ENCODE measurements at places on chromosomes 11 and 22.
A peak's percentile ranks its signal among the peaks of the same experiment; 100 is the strongest.

DNA sequence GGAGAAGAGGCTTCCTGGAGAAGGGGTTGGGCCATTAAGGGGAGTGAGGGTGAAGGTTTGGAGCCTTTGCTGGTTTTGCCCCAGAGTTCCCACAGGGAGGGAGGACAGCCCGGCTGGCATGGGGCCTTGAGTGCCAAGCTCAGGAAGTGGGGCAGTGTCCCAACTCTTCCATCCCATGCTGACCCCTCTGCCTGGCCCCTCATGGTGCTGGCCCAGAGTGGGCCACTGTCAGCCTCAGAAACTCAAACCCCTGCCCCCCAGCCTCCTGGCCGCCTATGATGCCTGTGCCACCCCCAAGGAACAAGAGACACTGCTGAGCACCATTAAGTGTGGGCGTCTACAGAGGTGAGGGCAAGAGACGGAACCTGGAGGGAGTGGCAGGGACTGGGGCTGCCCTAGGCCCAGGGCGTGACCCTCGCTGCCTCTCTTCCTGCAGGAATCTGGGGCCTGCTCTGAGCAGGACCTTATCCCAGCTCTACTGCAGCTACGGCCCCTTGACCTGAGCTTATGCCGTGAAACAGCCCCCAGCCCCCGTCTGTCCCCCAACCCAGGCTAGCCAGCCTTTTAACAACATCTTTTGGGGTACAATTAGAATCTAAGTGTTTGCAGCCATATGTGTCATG lies 5.4 kb downstream of the MUS81 start:
- DNase-seq: no peak
- H3K27ac ChIP-seq: no peak overlapping the region

DNA sequence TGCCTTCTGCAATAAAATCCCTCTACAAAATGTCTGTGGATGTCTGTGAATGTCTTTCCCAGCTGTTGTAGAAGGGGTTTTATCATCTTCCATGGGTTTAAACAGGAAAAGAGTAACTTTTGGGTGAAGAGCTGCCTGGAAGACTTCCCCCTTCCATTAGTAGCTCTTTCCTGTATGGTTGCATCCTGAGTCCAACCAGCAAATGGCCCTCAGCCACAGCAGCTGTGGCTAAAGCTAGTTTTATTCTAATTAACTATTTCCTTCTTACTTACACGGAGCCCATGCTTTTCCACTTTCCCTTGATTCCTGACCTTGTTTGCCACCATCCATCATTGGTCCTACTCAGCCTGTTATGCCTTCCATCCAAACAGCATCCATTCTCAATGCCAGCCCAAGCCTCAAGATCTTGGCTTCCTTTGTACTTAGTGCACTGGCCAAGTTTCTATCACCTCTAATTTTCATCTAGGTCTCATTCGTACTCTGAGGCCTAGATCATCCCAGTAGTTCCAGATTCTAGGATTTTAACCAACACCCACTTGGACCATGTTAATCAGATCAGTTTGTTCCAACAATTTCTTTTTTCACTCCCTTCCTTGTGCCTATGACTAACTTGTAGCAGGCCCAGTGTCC lies 41.5 kb upstream of the CADM1 start:
- H3K27ac ChIP-seq: no peak overlapping the region
- peaks cover 4% of the 10 kb centered on the region for H3K27me3 ChIP-seq
- DNase-seq: no peak
- H3K4me1 ChIP-seq: no peaks in the 10 kb centered on the region
- no peak overlapping the region for H3K4me3 ChIP-seq
- H3K36me3 ChIP-seq: no peaks in the 10 kb centered on the region

DNA sequence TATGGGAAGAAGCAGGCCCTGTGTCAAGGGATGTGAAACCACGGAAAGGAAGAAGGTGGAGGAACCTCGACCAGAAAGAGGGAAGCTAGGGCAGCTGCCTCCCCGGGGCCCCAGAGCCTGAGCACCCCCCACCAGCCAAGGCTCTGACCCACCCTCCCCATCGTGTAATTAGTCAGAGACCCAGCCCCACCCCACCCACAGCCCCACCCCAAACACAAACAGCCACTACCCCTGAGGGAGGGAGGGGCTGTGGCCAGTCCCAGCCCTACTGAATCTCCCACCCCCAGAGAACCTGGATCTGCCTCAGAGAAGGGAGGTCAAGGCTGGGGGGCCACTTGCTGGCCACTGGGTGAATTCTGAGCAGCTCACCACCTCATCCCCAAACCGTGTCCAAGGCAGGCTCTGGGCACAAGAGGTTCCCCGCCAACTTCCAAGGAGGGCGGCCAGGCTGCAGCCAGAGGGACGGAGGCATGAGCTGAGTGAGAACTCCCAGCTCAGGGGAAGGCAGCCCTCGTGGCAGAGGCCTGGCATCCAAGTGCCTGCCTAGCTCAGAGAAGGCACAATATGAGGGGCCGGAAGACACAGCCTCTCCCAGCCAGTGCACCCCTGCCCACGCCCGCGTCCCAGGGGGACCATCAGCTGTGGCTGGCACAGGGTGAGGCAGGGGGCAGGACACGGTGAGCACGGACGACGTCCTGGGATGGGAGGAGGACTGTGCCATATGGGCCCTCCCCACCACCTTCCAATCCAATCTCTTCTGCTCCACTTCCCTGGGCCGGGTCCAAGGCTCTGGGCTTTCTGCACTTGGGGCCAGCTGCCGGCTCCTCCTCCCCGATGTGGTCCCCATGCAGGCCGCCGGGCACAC lies 2.7 kb downstream of the PLXNB2 start:
- no peak overlapping the region for H3K27ac ChIP-seq
- no peaks in the 10 kb centered on the region for H3K36me3 ChIP-seq
- H3K4me1 ChIP-seq: peaks cover 6% of the 10 kb centered on the region
- no peak for DNase-seq

DNA sequence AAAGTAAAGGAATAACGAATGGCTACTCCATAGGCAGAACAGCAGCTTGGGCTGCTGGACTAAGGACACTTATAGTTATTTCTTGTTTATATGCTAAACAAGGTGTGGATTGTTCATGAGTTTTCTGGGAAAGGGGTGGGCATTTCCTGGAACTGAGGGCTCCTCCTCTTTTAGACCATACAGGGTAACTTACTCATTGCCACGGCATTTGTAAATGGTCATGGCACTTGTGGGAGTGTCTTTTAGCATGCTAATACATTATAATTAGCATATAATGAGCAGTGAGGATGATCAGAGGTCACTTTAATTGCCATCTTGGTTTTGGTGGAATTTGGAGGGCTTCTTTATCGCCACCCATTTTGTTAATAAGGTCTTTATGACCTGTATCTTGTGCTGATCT lies 7.0 kb downstream of the OR4X1 start:
- H3K4me3 ChIP-seq: no peak overlapping the region
- DNase-seq: peak; percentile 5
- H3K27ac ChIP-seq: no peak overlapping the region

DNA sequence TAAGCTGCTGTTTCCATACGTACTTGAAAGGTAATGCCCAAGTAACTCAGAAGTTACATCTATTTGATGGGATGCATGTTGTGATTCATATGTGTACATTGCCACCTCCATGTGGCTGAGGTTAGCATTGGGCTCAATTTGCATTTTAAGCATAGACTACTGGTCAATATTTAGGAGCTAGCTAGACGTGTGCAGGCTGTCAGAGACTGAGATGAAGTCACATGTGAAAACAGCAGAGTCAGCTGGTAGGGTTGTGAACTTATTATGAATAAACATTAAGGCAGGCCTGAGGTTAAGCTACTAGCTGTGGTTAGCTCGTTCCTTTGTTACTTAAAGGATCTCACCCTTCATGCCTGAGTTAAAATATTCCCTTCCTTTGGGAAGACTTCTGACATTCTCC lies 114.5 kb upstream of the MTNR1B start:
- H3K4me1 ChIP-seq: no peaks in the 10 kb centered on the region
- H3K27me3 ChIP-seq: no peaks in the 10 kb centered on the region
- H3K27ac ChIP-seq: no peak overlapping the region
- no peak for DNase-seq
- H3K36me3 ChIP-seq: no peaks in the 10 kb centered on the region
- H3K4me3 ChIP-seq: no peak overlapping the region

DNA sequence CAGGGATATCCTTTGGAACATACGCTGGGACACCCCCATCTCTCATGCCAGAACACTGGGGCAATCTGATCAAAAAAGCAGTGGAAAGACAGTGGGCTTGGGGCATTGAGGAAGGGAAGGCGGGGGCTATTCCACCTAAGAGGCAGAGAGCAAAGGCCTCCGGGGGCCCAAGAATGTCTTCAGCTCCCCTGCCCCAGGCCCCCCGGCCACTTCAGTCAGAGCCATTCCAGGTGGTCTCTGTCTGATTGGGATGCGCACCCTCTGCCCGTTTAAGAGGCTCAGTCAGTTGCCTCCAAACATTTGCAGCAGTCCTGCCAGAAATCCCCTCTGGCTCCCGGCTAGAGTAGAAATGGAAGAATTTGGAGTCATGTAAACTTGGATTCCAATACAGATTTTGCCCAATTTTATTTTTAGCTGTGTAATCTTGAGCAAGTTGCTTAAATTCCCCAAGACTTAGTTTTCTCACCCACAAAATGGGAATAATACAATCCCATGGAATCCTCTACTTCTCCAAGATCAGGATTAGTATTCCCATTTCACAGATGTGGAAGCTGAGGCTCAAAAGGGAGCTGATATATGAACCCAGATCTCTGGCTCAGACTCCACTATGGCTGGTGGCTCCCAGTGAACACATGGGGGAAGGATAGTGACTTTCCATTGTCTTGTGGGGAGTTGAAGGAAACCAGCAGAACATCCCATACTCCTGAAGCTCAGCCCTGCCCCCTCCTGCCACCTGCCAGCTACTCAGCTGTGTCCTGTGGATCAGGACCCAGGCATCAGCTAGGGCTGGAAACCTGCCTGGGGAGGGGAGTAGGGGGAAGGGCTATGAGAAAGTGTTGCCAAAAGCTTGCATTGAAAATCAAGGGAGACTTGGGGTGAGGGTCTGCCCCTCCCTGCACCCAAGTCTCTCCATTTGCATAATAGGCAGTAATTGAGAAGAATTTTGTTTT lies 6.1 kb upstream of the WNT11 start:
- DNase-seq: no peak
- no peak overlapping the region for H3K4me3 ChIP-seq
- H3K36me3 ChIP-seq: no peaks in the 10 kb centered on the region
- H3K27me3 ChIP-seq: peaks cover 25% of the 10 kb centered on the region
- H3K4me1 ChIP-seq: peaks cover 4% of the 10 kb centered on the region

GRCh38 chr11:3639841-3640240 lies 2.0 kb downstream of the ART5 start:
- DNase-seq: no peak
- no peak overlapping the region for H3K27ac ChIP-seq
- H3K4me3 ChIP-seq: no peak overlapping the region

GRCh38 chr22:21826204-21826603 lies 41.2 kb downstream of the MAPK1 start:
- peaks cover 1% of the 10 kb centered on the region for H3K36me3 ChIP-seq
- H3K27me3 ChIP-seq: no peaks in the 10 kb centered on the region
- H3K27ac ChIP-seq: no peak overlapping the region
- no peak for DNase-seq
- H3K4me1 ChIP-seq: peaks cover 70% of the 10 kb centered on the region
- no peak overlapping the region for H3K4me3 ChIP-seq

DNA sequence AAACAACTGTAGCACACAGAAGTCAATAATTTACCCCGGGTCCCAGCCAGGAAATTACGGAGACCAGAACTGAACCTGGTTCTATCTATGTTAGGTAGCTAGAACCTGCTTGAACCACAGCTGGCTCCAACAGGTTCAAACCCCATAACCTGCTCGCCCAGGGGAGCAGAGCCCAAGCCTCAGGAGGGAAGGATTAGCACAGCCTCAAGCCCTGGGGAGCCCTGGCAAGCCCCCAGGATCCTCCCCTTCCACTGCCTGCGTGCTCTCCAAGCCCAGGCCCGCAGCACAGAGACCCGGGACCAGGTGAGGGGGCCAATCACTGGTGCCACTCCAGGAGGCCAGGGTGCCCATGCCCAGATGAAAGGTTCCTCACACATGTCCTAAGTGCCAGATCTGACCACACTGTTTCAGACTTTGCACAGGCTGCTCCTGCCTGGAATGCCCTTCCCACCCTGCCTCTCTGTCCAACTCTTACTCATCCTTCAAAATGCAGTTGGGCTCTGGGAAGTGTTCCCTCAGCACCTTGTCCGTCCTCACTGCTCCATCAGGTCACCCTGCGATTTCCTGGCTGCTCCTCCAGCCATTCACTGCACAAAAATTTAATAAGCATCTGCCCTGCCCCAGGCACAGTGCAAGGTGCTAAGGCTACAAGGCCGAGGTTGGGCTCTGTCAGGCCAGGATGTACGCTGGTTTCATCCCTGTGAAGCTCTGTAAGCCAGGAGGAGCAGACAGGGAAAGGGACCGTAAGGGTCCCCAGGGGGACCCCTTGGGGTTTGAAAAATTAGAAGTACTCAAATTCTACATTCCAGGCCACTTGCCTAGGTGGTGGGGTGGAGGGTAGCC lies 32.2 kb downstream of the ARRB1 start:
- H3K27me3 ChIP-seq: no peaks in the 10 kb centered on the region
- DNase-seq: no peak
- H3K4me1 ChIP-seq: peaks cover 38% of the 10 kb centered on the region
- no peak overlapping the region for H3K4me3 ChIP-seq

DNA sequence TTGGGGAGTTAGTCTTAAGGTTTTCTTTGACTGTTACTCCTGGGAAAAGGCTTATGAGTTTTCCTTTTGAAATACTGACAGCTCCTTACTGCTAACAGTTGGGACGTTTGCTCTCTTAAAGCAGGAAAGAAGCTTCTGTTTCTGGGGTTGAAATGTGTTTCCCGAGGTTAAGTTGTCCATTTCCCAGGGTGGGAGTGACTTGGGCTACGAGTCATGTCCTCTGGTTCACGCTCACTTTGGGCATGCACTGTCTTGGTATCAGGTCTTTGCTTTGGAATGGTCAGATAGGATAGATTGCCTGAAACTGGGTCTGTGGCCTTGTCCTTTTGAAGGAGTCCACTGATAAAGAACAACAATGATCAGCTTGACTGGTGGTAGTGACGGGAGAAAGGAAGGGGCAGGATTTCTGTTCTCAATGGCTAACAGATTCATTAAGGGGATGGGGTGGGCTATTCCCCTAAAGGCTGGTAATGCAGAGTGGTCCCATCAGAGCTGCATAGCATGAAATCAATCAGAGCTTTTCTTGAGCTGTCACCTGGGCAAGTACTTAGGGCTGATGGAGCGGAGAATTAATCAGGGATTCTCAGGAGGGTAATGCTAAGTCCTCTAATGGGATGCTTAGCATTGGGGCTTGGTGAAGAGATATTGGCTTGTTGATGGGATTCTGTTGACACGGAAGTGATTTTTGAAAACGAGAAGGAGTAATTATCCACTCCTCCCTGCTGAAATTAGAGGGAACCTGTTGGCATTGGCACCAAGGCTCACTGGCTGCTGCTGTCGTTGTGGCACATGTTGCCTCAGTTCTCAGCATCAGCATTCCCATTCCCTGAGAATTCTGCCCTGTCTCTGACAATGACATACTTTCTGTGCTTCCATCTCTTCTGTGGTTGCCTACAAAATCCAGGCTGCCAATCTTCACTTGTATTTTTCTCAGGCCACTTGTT lies 81.6 kb downstream of the TEAD1 start:
- no peak overlapping the region for H3K27ac ChIP-seq
- H3K36me3 ChIP-seq: no peaks in the 10 kb centered on the region
- no peak overlapping the region for H3K4me3 ChIP-seq
- H3K4me1 ChIP-seq: no peaks in the 10 kb centered on the region
- peaks cover 2% of the 10 kb centered on the region for H3K27me3 ChIP-seq
